Kidney glomerular epithelial cell (primary cell): ENCODE measurements at places on chromosomes 5 and 9.

DNA sequence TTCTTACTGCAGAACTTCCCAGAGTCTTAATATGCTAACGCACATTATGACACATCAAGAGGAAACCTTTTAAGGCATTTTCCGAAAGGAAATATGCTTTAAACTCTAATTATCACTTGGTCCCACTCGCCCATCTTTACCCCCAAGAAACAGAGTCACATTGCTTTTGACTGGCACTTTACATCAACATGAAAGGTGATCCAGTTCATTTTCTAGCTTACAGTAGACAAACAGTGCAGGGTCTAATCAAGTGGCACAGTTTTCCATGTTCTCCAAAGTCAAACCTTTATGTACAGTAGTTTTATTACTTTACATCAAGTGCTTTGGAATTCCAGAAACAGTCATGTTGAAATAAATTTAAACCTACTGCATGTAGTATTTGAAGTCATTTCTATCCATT is 12.0 kb downstream of the RAB14 start:
- DNase-seq = no peak

DNA sequence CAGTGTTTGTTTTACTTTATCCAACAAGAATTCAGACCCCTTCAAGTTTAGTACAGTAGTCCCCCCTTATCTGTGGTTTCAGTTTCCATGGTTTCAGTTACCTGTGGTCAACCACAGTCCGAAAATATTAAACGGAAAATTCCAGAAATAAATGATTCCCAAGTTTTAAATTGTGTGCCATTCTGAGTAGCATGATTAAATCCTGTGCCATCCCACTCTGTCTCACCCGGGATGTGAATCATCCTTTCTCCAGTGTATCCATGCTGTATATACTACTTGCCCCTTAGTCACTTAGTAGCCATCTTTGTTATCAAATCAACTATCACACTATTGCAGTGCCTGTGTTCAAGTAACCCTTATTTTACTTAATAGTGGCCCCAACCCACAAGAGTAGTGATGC is 153.8 kb upstream of the RASA1 start:
- DNase-seq = peak; percentile 99

DNA sequence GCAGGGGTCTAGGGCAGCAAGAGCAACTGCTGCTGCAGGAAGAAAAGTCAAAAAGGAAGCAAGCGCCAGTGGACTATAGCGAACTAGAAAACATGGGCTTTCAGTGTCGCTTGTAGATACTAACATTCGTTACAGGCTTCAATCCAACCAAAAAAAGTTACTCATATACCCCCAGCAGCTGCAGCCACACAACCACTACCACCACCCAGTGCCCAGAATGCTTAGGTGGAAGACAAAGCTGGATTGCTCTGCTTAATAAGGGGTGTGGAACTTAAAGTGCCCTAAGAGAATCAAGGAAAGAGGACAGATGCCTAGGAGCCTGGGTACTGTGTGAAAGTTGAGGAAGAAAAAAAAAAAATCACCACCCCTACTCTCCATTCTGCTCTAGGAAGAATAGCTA is 203.6 kb downstream of the ELAVL2 start:
- no peak for DNase-seq

- no peak for DNase-seq
Measured at GRCh38 chr5:53603009-53603687, 42.7 kb downstream of the NDUFS4 start.

DNA sequence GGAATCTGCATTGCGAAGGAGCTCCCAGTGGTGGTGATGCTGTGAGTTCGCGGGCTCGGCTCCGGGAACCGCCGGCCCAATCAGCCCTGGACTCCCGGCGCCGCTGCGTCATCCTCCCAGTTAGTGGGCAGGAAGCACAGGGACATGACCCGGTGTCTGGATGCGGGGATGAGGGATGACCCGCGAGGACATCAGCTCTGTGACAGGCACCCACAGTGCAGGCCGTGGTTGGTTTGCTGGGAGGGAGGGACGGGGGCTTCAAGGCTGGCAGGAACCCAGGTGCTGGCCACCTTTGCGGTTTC is 996 bp downstream of the NXNL2 start:
- DNase-seq = peak; percentile 16

GRCh38 chr5:56761151-56761885 is 54.0 kb upstream of the MAP3K1 start:
- no peak for DNase-seq

DNA sequence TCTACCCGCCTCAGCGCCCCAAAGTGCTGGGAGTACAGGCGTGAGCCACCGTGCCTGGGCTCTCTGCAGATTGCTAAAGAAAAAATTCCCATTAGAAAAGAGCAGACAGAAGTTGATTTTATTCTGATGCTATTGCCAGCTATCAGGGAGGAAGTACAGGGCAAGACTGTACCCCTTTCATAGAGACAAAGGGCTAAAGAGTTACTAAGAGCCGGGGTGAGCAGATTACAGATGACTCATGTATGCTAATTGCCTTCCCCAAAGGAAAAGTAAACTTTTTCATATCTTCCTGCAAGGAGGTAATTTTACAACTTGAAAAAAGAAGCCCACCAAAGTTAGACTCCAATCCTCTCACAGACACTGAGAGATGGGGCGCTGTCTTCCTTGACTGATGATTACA is 42.3 kb upstream of the MCTP1 start:
- DNase-seq = no peak

- DNase-seq = no peak
Measured at GRCh38 chr5:79285833-79286232, 49.9 kb downstream of the JMY start.

DNA sequence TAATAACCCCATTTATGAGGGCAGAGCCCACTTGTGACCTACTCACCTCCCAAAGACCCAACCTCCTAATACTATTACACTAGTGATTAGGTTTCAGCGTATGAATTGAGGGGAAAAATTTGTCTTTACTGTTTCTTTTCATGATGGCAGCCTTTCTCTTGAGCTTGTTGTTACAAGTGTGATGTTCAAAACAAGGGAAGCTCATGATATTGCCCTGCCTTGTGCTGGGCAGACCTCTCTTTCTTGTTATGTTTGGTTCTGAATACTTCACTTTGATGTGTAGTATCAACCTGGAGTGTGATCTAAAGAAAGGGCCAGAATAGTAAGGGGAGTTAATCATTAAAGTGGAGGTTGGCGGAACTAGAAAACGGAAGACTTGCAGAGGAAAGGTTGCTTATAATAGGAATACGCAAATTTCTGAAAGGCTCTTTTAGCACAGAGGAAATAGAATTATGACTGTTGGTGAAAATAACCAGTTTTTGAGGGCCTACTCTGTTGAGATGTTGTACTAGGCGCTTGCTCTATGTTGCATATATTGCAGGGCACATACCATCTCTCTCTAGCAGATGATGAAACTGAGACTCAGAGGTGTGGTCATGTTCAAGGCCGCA is 68.2 kb downstream of the MELK start:
- DNase-seq = no peak

GRCh38 chr9:78121488-78121887 is 89.9 kb upstream of the GNAQ start:
- peak; percentile 12 for DNase-seq

GRCh38 chr9:129568560-129569501 is 52.1 kb downstream of the C9orf50 start:
- DNase-seq = no peak

DNA sequence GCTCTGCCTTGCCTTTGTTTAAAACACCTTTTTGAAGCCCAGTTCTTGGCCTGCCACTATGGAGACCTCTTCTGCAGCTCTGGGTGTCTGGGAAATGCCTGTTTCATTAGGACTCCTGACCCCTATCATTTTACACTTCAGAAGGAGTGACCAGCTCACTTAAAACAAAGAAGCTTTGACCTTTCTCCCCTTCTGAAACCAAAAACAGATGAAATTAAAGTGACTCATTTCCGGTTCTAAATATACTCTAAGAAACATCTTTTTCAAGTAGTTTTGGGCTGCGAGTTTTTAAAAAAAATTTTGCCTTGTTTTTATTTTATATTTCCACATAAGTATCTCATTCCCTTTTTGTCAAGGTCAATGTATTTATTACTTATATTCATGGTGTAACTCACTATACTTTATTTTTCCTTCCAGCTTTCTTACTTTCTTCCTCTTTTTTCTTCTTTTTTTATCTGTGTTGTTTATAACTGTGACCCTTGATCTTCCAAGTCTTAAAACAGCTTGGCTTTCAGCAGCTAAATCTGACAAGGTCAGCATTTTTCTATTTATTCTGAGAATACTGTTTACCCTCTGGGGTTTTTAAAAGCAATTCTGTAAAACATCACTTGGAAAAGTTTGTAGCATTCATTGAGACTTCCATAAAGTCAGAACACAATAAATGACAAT is 672.9 kb downstream of the NR2F1-AS1 start:
- no peak for DNase-seq

- DNase-seq = no peak
Measured at GRCh38 chr5:111553868-111554267, 41.5 kb upstream of the STARD4 start.

- no peak for DNase-seq
Measured at GRCh38 chr9:91298311-91298710, 63.4 kb downstream of the AUH start.

GRCh38 chr5:141843156-141843927 is 34.9 kb downstream of the PCDH1 start:
- DNase-seq = peak; percentile 33
